Psoas muscle (tissue), 8 donors: ENCODE measurements at places on chromosomes 2 and 18. TPM values are rescaled to one million over a fixed set of nuclear protein-coding genes. Genes with fewer than 3 reads are reported as not detected.

Gene CRACDL
- 2.5 TPM for total RNA-seq

Gene COBLL1
- total RNA-seq: 3.6 TPM

Gene KIF5C
- total RNA-seq: 0.69 TPM

Gene IL36G
- total RNA-seq: not detected

Gene KYNU
- 0.17 TPM for total RNA-seq

Gene TPO
- total RNA-seq: 4.5 TPM

Gene PNKD
- total RNA-seq: 42.3 TPM

Gene MPP4
- not detected for total RNA-seq

DNA sequence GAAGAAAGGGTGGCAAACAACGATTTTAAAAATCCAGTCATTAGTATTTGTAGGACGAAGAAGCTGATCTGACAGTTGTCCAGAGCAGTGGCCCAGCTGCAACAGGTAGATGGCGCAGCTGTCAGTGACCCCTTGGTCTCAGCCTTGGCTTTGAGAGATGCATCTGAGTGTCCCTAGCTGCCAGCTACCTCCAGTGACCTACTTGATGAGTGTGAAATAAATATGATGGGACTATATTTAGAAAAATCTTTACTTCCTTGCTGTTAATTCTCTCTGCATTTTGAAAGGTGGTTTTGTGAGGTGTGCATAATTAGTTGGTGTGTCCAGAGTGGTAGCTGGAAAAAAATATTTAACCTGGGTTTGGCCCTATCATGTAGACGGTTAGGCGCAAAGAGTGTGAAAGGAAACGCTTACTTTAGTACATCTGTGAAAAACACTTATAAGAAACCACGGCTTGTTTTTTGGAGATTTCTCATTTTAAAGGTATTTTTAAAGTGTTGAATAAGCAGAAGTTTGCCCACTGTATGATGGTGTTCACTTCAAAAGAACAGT is 963 bp downstream of the INPP1 start:
- H3K27ac ChIP-seq: peak overlapping the region; percentile 90
- H3K36me3 ChIP-seq: no peaks in the 10 kb centered on the region
- H3K4me1 ChIP-seq: peaks cover 27% of the 10 kb centered on the region
- H3K4me3 ChIP-seq: peak overlapping the region; percentile 88
- DNase-seq: peak; percentile 69
- no peaks in the 10 kb centered on the region for H3K27me3 ChIP-seq

DNA sequence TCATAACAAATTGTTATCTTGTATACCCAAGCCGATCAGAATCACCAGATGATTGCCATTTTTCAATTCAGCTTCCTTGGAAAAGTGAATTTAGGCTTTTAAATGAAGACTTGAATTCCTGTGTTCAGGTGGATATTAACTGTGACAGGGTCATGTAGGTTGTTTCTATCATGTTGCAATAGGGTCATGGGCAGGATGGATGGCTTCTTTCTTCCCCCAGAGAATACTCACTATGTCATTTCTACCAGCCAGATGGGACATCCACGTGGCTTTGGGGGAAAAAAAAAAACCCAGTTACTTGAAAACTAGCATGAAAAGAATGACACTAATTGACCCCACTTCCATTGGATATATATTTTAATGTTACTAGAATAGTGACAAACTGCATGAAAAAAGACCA is 14.6 kb upstream of the DSG2 start:
- no peaks in the 10 kb centered on the region for H3K27me3 ChIP-seq
- no peak overlapping the region for H3K4me3 ChIP-seq
- no peak for DNase-seq
- H3K36me3 ChIP-seq: no peaks in the 10 kb centered on the region
- H3K27ac ChIP-seq: no peak overlapping the region

DNA sequence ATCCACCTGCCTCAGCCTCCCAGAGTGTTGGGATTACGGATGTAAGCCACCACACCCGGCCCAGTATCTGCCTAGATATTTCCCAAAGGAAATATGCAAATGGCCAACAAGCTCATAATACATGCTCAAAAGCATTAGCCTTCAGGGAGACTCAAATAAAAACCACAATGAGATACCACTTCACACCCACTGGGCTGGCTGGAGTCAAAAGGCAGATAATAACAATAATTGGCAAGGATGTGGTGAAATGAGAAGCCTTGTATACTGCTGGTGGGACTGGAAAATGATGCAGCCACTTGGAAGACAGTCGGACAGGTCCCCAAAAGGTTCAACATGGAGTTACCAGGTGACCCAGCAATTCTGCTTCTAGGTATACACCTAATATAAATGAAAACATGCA is 20.5 kb upstream of the ZNF516 start:
- no peak overlapping the region for H3K27ac ChIP-seq
- no peak for DNase-seq
- H3K27me3 ChIP-seq: no peaks in the 10 kb centered on the region
- H3K4me1 ChIP-seq: no peaks in the 10 kb centered on the region
- H3K36me3 ChIP-seq: no peaks in the 10 kb centered on the region

DNA sequence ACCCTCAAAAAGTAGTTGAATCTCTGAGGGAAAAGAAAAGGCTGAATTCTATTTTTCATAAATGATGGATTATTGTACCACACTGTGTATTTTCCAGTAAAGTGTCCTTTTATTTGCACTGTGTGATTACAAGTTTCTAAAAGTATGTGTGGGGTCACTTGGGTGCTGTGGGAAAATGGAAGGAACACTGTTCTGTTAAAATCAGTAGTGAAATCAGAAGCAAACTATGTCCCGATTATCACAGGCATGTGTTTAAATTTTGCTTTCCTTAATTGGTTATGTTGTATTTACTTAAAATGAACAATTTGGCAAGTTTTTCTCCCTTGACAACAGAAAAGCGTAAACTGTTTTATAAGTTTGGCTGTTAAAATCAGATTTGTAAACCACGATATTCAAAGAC is 353.1 kb downstream of the ARHGAP15 start:
- H3K27ac ChIP-seq: peak overlapping the region; percentile 51
- no peaks in the 10 kb centered on the region for H3K36me3 ChIP-seq
- H3K27me3 ChIP-seq: no peaks in the 10 kb centered on the region
- H3K4me3 ChIP-seq: no peak overlapping the region
- DNase-seq: no peak
- peaks cover 4% of the 10 kb centered on the region for H3K4me1 ChIP-seq

GRCh38 chr2:2763351-2764000 is 432.4 kb upstream of the MYT1L start:
- no peaks in the 10 kb centered on the region for H3K27me3 ChIP-seq
- peak overlapping the region; percentile 36 for H3K27ac ChIP-seq
- no peaks in the 10 kb centered on the region for H3K36me3 ChIP-seq

DNA sequence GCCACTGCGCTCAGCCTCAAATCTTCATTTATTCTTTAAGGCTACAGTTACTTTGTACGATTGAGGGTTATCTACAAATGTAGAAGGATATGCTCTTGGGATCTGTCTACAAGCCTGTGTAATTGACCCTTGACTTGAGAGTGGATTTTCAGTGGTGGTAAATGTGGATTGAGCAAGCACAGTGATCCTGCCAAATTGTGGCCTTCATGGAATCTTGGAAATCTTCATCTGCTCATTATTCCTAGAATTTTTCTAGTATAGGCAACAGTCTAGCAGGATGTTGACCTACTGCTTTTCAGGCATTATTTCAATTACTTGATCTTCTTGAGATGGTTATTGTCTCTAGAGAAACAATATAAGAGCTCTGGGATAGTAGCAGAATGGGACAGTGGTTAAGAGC is 226.1 kb upstream of the REV1 start:
- no peaks in the 10 kb centered on the region for H3K27me3 ChIP-seq
- peaks cover 13% of the 10 kb centered on the region for H3K4me1 ChIP-seq
- DNase-seq: no peak
- H3K36me3 ChIP-seq: no peaks in the 10 kb centered on the region
- H3K27ac ChIP-seq: no peak overlapping the region
- no peak overlapping the region for H3K4me3 ChIP-seq

DNA sequence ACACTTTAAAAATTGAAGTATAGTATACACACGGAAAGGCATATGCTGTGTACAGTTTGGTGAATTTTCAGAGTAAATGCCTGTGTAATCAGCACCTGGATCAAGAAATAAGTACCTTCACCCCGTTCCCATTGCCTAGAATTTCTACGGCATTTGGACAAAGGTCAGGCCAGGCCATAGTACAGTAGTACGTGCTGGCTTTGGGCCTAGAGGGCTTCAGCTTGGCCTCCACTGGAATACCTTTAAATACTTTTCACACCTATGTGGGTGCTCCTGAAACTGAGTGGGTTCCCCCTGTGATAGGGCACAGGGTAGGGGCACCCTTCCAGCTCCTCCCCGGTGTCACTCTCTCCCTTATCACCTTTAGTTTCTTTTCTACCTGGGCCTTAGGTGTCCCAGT is 26.5 kb downstream of the TET3 start:
- no peak overlapping the region for H3K27ac ChIP-seq
- H3K36me3 ChIP-seq: no peaks in the 10 kb centered on the region
- peaks cover 16% of the 10 kb centered on the region for H3K4me1 ChIP-seq
- no peaks in the 10 kb centered on the region for H3K27me3 ChIP-seq
- DNase-seq: no peak
- H3K4me3 ChIP-seq: no peak overlapping the region

DNA sequence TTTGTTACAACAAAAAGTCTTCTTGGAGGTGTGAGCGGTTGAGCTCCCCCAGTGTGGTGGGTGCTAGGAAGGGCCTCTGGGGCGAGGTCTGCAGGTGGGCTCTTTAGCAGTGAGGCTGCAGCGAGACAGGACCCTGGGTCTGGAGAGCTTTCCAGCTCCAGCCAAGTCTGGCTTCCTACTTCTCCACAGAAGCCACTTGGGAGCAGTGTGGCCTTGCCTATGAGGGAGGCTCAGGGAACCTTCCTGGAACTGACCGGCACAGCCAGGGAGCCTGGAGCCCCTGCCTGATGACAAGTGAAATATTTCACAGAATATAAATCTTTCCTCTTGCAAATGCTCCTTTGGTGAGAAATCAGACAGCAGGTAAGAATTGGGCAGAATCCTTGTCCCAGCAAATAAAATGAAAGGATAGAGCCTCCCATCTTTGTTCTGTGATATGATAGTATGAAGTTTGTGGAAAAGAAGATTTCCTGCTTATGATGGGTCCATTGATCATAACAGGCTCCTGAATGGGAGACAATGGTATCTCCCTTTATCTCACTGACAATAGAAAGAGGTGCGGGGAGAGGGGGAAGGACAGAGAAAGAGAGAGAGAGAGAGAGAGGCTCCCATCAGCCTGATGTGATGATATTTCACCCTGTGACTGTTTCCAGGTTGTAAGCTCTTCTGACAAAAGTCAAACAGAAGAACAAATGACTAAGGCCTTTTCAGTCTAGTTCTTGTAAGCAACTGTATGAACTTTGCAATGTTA is 289.8 kb upstream of the SPRED2 start:
- no peaks in the 10 kb centered on the region for H3K36me3 ChIP-seq
- DNase-seq: peak; percentile 28

- no peak for DNase-seq
- no peaks in the 10 kb centered on the region for H3K27me3 ChIP-seq
- H3K4me3 ChIP-seq: no peak overlapping the region
- no peak overlapping the region for H3K27ac ChIP-seq
- no peaks in the 10 kb centered on the region for H3K36me3 ChIP-seq
Measured at GRCh38 chr2:43021791-43022509, 204.5 kb downstream of the ZFP36L2 start.

GRCh38 chr18:43279015-43279744 is 1.9 kb upstream of the SYT4 start:
- H3K27ac ChIP-seq: no peak overlapping the region
- DNase-seq: no peak
- no peaks in the 10 kb centered on the region for H3K36me3 ChIP-seq
- H3K4me1 ChIP-seq: no peaks in the 10 kb centered on the region

- H3K4me3 ChIP-seq: no peak overlapping the region
- H3K36me3 ChIP-seq: no peaks in the 10 kb centered on the region
- peaks cover 3% of the 10 kb centered on the region for H3K27me3 ChIP-seq
Measured at GRCh38 chr2:696463-696862, 19.3 kb upstream of the TMEM18 start.

- H3K27ac ChIP-seq: no peak within 1 kb of the TSS
- H3K36me3 ChIP-seq: no peaks in the 10 kb centered on the region
- DNase-seq: no peak
- no peak within 1 kb of the TSS for H3K4me3 ChIP-seq
Measured at GRCh38 chr2:165239230-165239629, at the start of gene SCN2A. TSS of gene SCN2A (plus strand) at chr2:165239414. CDS start at chr2:165295824, 56,410 bp downstream.
